ENCODE measurements at places on chromosomes 3 and 15. TPM values are rescaled to one million over a fixed set of nuclear protein-coding genes. Genes with fewer than 3 reads are reported as not detected.

DNA sequence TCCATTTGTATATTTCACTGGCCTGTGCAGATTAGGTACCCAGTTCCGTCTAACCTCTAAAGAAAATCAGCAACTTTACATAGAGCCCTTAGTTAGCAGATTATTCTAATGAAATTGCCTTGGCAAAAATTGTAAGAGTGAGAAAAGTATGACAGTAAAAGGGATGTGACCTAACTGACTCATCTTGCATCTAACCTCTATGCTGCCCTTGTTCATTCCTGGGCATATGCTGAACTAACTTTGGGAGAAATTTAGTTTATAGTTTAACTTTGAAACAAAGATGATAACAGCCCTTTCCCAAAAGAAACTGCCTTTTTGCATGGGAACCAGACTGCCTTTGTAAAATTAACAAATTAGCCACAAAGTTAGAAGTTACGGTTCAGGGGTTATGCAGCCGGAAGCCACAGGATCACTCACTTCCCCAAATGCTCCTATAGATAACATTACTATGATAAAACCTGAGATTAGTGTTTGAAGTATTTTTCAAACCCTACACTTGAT lies 839.8 kb upstream of the ALCAM start:
- no peak for DNase-seq

GRCh38 chr3:16916840-16917239 lies 32.1 kb downstream of the PLCL2 start:
- no peak for DNase-seq

DNA sequence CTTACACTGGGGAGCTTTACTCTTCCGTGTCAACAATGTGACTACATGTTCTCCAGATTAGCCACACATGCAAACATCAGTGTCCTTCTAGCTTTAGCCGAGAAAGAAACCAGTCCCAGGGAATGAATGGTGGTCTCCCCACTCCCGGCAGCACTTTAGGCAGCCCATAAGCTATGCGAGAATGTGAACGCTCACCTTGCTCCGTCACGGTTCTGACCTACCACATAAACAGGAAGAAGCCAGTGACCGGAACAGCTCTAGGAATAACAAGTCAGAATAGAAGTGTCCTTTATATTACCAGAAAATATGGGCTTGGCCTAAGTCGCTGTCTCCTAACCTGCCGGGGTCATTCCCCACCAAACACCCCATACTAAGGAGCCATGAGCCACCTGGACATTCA lies 98.0 kb upstream of the ABHD17C start:
- no peak for DNase-seq

- DNase-seq = no peak
Observed at GRCh38 chr3:1576047-1576446, 483.2 kb downstream of the CNTN6 start.

Gene SETMAR
- 46.7 TPM for total RNA-seq
